CD4-positive, alpha-beta T cell (primary cell): ENCODE measurements at places on chromosomes 1 and 21.
A peak's percentile ranks its signal among the peaks of the same experiment; 100 is the strongest.

GRCh38 chr1:198638894-198639635 is at the start of gene PTPRC:
PTPRC (plus strand) TSS chr1:198639040; CDS start chr1:198639269, 229 bp downstream.
- no peak for DNase-seq

- DNase-seq = no peak
Observed at GRCh38 chr1:155305881-155306391, 2.7 kb upstream of the FDPS start.

DNA sequence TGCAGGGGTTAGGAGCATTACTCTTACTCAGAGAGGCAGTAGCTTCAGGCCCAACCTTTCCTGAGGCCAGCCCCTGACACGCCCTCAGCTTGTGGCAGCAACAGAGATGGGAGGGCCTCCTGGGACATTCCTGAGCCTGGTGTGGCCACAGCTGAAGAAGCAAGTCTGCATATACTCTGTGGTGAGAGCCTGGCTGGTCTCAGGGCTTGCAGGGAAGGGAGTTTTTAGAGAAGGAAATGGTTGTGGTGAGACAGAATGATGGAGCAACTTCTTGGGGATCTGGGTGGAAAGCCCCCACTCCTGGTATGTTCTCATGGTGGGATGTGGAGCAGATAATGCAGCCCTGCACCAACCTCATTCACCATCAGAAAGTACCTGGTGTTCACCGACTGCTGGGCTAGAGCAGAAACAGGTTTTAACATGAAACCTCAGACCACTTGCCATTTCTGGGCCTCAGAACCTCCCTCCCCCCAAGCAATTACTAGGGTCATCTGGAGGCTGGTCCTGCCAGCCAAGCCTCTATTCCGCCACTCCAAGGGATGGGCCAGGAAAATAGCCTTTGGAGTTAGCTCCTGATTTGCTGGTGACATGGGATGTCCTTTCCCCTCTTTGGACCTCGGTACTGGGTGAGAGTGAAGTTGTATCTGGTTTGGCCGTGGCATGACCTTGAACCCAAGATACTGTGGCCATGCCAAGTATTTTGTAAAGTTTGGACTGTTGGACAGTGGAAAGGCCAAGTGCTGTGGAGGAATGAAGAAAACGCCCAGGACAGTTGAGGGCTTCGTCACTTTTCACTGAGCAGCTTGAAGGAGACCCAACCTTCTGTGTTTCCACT is 28.1 kb upstream of the RNF19B start:
- peak; percentile 30 for DNase-seq

- no peak for DNase-seq
Observed at GRCh38 chr1:235865565-235866204, 1.0 kb downstream of the LYST start.

DNA sequence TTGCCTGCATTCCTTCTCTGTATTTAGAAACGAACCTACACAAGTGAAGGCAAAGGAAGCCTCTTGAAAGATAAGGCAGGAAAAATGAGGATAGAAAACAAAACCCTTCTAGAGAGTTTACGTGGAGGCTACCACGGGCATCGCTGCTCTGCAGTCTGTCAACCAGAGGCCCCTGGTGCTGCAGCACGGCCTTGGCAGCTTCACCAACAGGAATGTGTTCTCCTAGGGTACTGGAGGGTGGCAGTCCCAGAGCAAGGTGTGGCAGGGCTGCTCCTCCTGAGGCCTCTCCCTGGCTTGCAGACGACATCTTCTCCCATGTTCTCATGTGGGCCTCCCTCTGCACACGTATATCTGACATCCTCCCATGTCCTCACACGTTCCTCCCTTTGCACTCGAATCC is 57.6 kb upstream of the SAMD11 start:
- no peak for DNase-seq

GRCh38 chr21:35929901-35930300 is 130.4 kb downstream of the SETD4 start:
- no peak for DNase-seq
